MM.1S (cell line): ENCODE measurements at places on chromosomes 3 and 15.

DNA sequence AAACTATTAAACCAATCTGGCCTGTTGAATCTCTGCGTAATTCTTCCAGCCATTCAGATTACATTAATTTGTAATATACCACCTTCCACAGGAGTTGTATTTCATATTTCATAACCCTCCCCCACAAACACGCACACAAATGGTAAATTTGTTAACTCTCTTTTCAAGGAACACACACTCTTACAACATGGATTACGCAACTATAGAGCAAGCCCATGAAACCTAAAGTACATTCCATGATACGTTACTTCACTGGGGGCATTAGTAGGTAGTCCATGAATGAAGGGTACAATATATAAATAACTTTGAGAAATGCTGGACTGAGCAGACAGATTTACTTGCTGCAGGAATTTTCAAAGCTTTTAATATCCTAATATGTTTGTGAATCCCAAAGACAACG lies 65.0 kb downstream of the TRIM69 start:
- H3K27me3 ChIP-seq = no peaks in the 10 kb centered on the region
- H3K27ac ChIP-seq = no peak overlapping the region
- no peak overlapping the region for H3K4me3 ChIP-seq
- DNase-seq = no peak
- peaks cover 15% of the 10 kb centered on the region for H3K4me1 ChIP-seq

GRCh38 chr15:32970847-32971246 lies 223.7 kb downstream of the FMN1 start:
- no peak for DNase-seq
- H3K4me3 ChIP-seq = no peak overlapping the region
- no peaks in the 10 kb centered on the region for H3K36me3 ChIP-seq

- no peaks in the 10 kb centered on the region for H3K36me3 ChIP-seq
- no peaks in the 10 kb centered on the region for H3K4me1 ChIP-seq
- no peak for DNase-seq
- H3K4me3 ChIP-seq = no peak overlapping the region
- peaks cover 97% of the 10 kb centered on the region for H3K27me3 ChIP-seq
These were observed 8.9 kb downstream of the EPHB3 start for GRCh38 chr3:184570489-184570888.

DNA sequence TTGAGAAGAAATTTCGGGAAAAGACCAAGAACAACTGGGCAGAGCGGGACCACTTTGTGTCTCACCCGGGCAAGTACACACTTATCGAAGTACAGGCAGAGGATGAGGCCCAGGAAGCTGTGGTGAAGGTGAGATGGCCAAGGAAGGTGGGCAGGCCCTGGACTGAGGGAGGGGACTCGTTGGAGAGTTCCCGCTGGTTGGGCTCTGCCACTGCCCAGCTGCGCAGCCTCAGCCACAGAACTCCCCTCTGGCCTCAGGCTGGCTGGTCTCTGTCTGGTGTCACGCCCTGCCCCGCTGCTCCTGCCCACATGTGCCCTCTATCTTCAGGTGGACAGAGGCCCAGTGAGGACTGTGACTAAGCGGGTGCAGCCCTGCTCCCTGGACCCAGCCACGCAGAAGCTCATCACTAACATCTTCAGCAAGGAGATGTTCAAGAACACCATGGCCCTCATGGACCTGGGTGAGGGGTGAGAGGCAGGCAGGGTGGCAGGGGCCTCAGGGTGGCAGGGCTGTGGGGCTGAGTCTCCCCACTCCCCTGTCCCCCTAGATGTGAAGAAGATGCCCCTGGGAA lies 2.4 kb downstream of the PARP3 start:
- DNase-seq = no peak
- H3K27ac ChIP-seq = no peak overlapping the region
- H3K4me3 ChIP-seq = no peak overlapping the region
- H3K36me3 ChIP-seq = no peaks in the 10 kb centered on the region
- peaks cover 15% of the 10 kb centered on the region for H3K4me1 ChIP-seq
- H3K27me3 ChIP-seq = no peaks in the 10 kb centered on the region

DNA sequence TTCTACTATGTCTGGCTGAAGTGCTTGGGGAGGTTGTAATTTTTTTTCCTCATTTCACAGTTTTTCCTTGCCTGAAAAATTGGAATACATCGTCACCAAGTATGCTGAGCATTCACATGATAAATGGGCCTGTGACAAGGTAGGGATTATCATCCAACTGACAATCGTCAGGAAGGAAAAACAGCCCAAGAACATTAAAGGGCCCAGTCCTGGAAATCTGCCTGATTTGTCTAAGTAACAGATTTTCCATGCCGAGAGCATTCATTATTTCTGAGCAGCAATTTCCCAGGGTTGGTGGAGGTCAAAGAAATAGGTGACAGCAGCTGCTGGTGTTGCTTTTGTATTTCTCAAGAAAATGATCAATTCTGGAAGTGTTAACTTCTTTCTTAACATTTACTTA lies 226.0 kb upstream of the CHRM5 start:
- no peak overlapping the region for H3K27ac ChIP-seq
- H3K27me3 ChIP-seq = no peaks in the 10 kb centered on the region
- DNase-seq = no peak
- no peak overlapping the region for H3K4me3 ChIP-seq
- no peaks in the 10 kb centered on the region for H3K36me3 ChIP-seq
